ENCODE measurements at places on chromosomes 7 and 10. TPM values are rescaled to one million over a fixed set of nuclear protein-coding genes. Genes with fewer than 3 reads are reported as not detected.
A peak's percentile ranks its signal among the peaks of the same experiment; 100 is the strongest.

CLDN3 gene
- not detected for polyA plus RNA-seq

SRRM3 gene
- polyA plus RNA-seq, result not detected

HYAL4 gene
- polyA plus RNA-seq, result not detected

DNA sequence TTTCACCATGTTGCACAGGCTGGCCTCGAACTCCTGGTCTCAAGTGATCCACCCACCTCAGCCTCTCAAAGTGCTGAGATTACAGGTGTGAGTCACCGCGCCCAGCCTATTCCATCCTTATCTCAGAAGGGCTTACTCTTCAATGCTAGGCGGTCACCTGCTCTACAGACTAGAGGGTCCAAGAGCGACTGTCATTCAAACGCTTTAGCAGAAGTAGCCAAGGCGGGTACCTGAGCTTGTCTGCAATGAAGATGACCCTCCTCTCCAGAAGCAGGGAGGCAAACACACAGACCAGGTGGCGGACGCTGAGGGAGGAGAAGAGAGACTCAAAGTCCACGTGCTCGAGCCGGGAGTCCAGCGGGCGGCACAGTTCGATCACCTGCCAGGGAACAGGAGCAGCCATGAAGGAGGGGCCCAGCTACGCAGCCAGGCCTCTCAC lies 65.1 kb upstream of the MKRN1 start:
- H3K4me1 ChIP-seq, result no peaks in the 10 kb centered on the region
- DNase-seq, result no peak
- no peak overlapping the region for H3K27ac ChIP-seq
- H3K36me3 ChIP-seq, result no peaks in the 10 kb centered on the region

GRCh38 chr10:113165673-113166072 lies 215.6 kb downstream of the TCF7L2 start:
- H3K27me3 ChIP-seq, result no peaks in the 10 kb centered on the region
- peaks cover 18% of the 10 kb centered on the region for H3K4me1 ChIP-seq

GRCh38 chr10:109200646-109201045 lies 722.7 kb downstream of the XPNPEP1 start:
- no peak for DNase-seq
- no peaks in the 10 kb centered on the region for H3K4me1 ChIP-seq

GRCh38 chr10:30200017-30200415 lies 140.6 kb upstream of the JCAD start:
- no peaks in the 10 kb centered on the region for H3K4me1 ChIP-seq
- no peak overlapping the region for H3K4me3 ChIP-seq
- no peaks in the 10 kb centered on the region for H3K36me3 ChIP-seq
- H3K27me3 ChIP-seq, result peaks cover 3% of the 10 kb centered on the region
- no peak for DNase-seq

- peak overlapping the region; percentile 91 for H3K4me3 ChIP-seq
- peaks cover 5% of the 10 kb centered on the region for H3K27me3 ChIP-seq
- peaks cover under 1% of the 10 kb centered on the region for H3K36me3 ChIP-seq
Observed at GRCh38 chr10:103967448-103968071, 620 bp downstream of the SLK start.

DNA sequence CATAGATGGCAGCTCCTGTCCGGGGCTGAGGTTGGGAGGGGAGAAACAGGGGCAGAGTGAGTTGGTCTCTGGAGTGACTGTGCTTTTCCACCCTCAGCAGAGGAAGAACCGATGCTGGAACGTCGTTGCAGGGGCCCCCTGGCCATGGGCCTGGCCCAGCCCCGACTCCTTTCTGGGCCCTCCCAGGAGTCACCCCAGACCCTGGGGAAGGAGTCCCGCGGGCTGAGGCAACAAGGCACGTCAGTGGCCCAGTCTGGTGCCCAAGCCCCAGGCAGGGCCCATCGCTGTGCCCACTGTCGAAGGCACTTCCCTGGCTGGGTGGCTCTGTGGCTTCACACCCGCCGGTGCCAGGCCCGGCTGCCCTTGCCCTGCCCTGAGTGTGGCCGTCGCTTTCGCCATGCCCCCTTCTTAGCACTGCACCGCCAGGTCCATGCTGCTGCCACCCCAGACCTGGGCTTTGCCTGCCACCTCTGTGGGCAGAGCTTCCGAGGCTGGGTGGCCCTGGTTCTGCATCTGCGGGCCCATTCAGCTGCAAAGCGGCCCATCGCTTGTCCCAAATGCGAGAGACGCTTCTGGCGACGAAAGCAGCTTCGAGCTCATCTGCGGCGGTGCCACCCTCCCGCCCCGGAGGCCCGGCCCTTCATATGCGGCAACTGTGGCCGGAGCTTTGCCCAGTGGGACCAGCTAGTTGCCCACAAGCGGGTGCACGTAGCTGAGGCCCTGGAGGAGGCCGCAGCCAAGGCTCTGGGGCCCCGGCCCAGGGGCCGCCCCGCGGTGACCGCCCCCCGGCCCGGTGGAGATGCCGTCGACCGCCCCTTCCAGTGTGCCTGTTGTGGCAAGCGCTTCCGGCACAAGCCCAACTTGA lies 2.7 kb downstream of the REPIN1 start:
- peak overlapping the region; percentile 95 for H3K4me3 ChIP-seq
- H3K36me3 ChIP-seq, result peaks cover 4% of the 10 kb centered on the region
- H3K4me1 ChIP-seq, result peaks cover 45% of the 10 kb centered on the region
- H3K27me3 ChIP-seq, result peaks cover 7% of the 10 kb centered on the region
- H3K27ac ChIP-seq, result no peak overlapping the region

DNA sequence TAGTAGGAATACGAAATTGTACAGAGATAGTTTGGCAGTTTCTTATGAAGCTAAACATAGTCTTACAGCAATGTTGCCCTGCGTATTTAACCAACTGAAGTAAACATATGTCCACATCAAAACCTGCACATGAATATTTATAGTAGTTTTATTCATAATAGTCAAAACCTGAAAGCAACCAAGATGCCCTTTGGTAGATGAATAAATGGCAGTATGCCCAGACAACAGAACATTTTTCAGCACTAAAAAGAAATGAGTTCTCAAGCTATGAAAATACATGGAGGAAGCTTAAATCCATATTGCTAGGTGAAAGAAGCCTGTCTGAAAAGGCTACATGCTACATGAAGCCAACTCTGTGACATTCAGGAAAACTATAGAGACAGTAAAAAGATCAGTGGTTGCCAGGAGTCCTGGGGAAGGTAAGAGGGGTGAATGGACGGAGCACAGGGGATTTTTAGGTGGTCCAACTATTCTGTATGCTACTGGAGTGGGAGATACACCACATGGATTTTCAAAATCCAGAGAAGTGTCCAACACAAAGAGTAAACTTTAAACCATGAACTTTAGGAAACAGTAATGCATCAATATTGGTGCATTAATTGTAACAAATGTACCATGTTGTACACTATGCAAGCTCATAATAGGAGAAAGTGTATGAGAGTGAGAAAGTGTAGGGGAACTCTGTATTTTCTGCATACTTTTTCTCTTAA lies 17.6 kb downstream of the GPRIN2 start:
- H3K27me3 ChIP-seq, result peaks cover 9% of the 10 kb centered on the region
- H3K4me1 ChIP-seq, result peaks cover 19% of the 10 kb centered on the region
- no peak overlapping the region for H3K27ac ChIP-seq
- no peak overlapping the region for H3K4me3 ChIP-seq

All from immature natural killer cell (primary cell).